Femur (tissue), 1 donor: ENCODE measurements at places on chromosomes 6 and 20.

GRCh38 chr6:161327360-161327953 lies 53.6 kb upstream of the AGPAT4 start:
- DNase-seq = no peak

- DNase-seq = no peak
Observed at GRCh38 chr6:104187616-104188015, 672.1 kb downstream of the HACE1 start.

- DNase-seq = no peak
Observed at GRCh38 chr6:11278207-11278559, 45.7 kb upstream of the NEDD9 start.

- DNase-seq = no peak
Observed at GRCh38 chr20:2421247-2421646, 40.5 kb downstream of the TGM6 start.

DNA sequence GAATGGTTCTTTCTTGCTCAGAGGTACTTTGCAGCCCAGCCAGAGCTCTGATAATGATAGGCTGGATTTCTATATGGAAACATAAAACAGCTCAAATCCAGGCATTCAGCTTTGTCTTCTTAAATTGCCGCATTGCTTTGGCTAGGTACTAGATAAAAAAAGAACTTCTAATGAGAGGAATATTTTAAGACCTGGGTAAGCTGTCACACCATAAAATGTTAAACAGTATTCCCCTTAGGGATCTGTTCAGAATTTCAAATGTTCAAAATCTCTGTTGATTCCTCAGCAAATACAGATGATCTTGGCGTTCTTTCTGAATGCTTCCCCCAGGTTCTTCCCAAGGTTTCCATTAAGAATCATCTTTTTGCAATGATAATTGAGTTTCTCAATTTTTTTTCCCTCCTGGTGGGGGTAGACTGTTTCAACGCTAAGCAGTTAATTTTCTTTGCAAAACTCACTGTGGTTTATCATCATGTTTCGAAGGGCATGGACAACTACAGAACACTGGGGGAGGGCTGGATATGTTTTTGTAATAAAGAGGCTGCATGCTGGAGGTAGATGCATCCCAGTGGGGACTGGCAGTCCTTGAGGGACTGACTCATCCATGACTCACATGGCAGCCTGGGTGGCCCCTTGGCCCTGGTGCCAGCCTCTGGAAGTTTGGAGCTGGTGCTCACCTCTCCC lies 31.0 kb downstream of the TIAM2 start:
- DNase-seq = no peak

- no peak for DNase-seq
Observed at GRCh38 chr20:44811150-44811685, 872 bp upstream of the RIMS4 start.

DNA sequence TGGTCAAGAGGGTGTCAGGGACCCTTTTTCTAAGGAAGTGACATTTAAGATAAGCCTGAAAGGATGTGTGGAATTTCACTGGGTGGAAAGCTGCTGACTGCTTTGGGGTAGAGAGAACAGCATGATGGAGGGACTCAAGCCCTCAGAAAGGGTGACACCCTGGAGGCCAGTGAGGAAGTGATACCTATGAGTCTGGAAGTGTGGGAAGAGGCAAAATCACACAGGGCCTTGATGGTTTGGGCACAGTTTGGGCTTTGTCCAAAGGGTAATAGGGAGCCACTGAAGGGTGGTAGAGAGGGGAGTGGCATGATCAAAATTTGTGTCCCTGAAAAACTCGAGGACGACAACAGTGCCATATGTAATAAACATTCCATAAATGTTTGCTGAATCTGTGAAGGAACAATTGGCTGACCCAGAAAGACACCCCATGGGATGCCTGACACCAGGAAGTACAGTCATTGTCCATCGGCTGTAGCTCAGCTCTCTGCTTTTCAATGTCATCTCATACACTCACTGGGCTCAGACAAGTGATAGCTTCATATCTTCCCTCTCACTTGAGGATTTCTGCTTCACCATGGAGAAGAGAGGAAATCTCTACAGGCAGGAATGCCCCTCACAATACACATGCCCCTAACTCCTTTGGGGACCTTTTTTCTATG lies 21.3 kb downstream of the CASS4 start:
- no peak for DNase-seq

- DNase-seq = no peak
Observed at GRCh38 chr6:170262489-170263088, 28.3 kb downstream of the DLL1 start.

DNA sequence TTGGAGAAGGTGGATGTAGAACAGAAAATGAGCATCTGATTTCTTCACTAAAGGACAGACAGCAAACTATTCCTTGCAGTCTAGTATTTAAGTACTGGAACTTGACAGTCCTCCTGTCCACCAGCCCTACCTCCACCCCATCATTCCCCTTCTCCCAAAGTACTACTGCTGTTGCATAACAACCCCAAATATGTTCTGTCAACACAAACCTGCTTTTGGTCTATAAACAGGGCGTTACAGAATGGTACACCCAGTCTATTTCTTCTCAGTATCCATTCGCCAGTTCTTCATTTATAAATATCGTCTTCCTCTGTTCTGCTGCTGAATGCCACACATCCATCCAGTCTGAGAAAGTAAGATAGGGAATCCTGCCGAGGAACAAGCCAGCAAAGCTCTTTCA lies 27.7 kb upstream of the SLC22A1 start:
- no peak for DNase-seq

DNA sequence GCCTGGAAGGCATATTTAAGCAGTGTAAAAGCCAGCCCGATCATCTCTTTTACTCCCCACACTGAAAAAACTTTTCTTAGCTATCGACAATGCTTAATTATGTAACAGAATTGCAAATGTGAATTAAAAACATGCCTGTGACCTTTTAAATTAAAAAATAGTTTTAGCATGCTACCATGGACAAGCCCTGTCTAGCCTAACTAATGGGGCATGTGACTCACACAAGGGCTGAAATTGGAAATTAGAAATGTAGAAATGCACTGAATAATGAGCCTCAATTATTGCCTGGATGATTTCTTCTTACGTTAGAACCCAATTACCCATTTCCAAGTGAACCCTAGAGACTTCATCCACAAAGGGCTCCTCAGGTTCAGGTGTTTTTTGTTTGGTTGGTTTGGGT lies 82.7 kb downstream of the SIM1 start:
- no peak for DNase-seq

DNA sequence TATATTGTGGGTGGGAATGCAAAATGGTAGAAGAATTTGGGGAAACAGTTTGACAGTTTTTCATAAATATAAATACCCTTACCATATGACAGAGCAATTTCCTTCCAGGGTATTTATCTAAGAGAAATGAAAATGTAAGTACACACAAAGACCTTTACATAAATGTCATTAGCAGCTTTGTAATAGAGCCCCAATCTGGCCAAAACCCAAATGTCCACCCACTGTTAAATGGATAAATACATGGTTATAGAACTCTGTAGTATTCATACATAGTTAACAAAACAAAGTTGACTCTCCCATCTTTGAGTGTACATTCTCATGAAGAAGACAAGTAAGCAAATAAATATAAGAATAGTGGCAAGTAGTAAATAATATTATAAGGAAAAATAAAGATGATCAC lies 514.8 kb upstream of the NOX3 start:
- DNase-seq = no peak

GRCh38 chr6:45483021-45483420 lies 105.3 kb upstream of the SUPT3H start:
- DNase-seq = no peak

- no peak for DNase-seq
Observed at GRCh38 chr6:22057962-22058361, 238.9 kb downstream of the PRL start.

GRCh38 chr6:127288705-127289104 lies 22.0 kb downstream of the RNF146 start:
- DNase-seq = no peak

DNA sequence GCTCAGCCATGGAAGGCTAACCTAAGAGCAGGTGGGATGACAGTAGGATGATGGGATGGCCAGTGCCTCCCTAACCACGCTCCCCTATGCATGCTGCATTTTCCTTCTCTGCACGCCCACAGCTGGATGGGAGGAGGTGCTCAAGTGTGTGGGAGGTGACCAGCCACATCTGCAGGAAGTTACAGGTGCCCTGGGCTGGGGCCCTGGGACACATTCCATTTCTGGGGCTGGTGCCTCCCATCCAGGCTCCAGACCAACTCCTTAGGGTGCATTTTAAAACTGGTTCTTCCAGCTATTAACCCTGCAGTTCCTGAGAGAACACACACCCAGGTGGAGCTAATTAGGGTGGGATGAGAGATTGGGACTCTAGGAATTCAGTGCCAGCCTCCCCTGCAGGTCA lies 135.3 kb upstream of the ARMC2 start:
- DNase-seq = no peak

GRCh38 chr20:63342561-63343459 lies 18.3 kb downstream of the CHRNA4 start:
- DNase-seq = no peak

DNA sequence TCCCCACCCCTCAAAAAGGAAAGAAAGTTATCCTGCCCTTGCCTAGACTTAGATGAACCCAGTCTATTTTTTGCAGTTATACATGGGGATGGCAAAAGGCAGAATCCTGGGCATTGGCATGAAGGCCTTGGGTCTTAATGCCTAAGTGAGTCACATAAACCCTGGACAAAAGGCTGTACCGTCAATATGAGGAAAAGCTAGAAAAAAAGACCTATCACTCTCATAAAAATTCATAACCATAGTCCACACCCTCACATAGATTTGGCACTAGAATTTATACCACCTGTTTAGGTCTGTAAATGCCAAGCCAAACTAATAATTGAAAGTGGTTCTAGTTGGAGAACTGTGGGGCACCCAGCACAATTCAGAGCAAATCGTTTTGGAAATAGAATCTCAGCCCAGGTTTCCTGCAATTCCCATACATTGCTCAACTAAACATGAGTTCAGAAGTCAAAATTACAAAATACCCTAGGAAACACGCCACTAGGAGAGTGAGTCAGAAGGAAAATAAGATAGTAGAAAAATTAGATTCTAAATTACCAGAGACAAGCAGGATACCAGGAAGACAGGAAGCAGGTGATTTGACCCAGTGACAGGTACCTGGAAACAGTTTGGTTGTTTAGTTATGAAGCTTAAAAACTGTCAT lies 70.4 kb upstream of the FUCA2 start:
- no peak for DNase-seq

DNA sequence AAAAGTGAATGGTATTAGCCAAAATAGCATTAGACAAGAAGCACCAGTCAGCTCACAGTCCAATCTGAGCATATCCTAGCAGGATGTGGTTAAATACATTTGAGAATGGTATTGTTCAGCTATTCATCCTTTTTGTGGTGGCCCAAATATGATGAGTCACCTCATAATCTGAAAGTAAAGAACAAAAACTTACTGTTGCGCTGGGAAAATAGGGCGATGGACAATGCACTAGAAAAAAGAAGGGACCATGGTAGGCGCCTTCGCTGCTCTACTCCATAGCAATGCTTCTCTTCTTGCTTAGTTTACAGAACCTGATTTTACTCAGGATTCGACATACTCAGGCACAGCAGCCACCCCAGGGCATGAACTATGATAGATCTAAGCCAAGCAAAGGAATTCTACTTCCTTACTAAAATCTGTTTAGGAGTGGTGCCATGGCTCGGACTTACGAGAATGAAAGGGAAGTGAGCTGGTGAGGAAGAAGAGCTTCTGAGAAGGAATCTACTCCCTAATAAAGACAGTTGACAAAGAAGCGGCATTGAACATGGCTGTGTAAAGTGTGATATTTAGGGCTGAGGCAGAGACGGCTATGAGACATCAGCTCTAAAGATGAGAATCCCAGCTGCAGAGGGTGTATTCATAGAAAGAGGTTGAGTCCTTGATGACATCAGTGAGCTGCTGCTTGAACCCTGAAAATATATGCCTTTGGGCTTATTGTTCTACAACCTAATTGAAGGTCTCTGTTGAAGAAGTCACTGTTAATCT lies 16.6 kb upstream of the FBXO9 start:
- no peak for DNase-seq

DNA sequence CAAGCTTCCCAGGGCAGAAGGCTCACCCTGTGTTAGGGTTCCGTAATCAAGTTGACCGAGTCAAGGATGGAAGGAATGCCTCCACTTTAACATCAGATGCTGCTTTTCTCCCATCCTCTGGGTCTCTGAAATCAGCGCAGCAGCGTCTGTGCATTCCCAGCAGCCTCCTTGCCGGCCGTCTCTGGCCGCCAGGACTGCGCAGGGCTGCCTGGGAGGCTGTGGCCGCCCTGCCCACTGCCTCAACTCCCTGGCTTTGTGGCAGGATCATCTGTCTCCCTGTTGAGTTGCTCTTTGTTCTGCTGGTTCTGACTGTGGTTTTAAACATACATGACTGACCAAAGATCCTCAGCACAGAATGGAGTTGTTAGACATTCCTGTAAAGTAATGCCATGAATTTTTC lies 56.5 kb downstream of the DLL1 start:
- DNase-seq = no peak

- no peak for DNase-seq
Observed at GRCh38 chr20:3846378-3846739, 275 bp upstream of the MAVS start.

DNA sequence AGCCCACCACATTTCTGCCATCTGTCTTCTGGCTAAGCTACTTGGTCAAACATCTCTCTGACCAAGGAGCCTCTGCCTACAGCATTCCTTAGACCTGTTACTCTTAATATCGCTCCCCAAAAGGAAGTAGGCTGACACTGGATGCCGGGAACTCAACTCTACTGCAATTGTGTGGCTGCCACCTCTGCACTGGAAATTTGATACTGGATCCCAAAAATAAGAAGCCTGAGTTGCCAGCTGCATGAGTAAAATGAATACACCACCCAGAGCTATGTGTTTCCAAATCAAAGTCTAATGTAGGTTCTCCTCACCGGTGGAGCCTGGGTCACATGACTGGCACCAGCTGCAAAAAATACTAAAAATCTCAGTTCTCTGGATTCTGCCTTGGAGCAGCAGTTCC lies 36.9 kb downstream of the UNC5CL start:
- DNase-seq = no peak

DNA sequence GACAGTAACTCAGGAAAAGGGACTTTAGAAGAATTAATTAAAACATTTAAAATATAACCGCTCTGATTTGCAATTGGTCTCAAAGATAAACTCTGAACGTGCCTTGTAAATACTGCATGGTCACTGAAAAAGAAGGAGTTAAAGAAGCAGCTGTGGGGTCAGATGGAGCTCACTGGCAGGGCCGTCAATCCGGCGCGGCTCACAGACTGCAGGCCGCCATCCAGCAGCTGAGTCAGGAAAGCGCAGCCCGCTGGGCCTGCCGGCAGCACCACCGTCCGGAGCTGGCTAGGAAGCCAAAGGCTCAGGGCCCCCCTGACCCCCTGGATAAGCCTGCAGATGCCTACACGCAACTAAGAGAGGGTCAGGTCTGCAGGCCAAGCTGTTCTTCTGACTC lies 54.2 kb upstream of the FRMD1 start:
- DNase-seq = peak; percentile 79

GRCh38 chr6:22756365-22756764 lies 187.0 kb downstream of the HDGFL1 start:
- no peak for DNase-seq

GRCh38 chr20:6515261-6515660 lies 252.2 kb upstream of the BMP2 start:
- DNase-seq = no peak
